Activated CD8-positive, alpha-beta memory T cell treated with anti-CD3 and anti-CD28 coated beads for 1 hour (primary cell): ENCODE measurements at places on chromosomes 12 and 14.

- no peak for DNase-seq
These were observed 2.2 kb downstream of the BLOC1S1 start for GRCh38 chr12:55718015-55718414.

DNA sequence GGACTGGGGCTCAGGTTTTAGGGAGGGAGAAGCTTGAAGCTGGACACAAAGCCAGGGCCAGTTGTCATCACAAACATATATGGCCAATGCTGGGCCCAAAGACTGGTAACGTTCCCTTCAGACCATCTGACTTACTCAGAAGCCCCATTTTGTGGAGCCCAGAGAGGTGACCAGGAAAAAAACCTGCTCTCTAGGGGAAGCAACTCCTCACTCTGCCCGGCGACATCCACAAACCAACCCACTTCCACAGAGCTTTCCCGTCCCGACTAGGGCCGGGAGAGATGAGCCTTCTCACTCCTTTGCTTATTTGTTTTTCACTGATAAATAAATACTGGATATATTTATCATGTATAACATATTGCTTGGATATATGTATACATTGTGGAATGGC, 180.9 kb upstream of the RTL1 start:
- no peak for DNase-seq

DNA sequence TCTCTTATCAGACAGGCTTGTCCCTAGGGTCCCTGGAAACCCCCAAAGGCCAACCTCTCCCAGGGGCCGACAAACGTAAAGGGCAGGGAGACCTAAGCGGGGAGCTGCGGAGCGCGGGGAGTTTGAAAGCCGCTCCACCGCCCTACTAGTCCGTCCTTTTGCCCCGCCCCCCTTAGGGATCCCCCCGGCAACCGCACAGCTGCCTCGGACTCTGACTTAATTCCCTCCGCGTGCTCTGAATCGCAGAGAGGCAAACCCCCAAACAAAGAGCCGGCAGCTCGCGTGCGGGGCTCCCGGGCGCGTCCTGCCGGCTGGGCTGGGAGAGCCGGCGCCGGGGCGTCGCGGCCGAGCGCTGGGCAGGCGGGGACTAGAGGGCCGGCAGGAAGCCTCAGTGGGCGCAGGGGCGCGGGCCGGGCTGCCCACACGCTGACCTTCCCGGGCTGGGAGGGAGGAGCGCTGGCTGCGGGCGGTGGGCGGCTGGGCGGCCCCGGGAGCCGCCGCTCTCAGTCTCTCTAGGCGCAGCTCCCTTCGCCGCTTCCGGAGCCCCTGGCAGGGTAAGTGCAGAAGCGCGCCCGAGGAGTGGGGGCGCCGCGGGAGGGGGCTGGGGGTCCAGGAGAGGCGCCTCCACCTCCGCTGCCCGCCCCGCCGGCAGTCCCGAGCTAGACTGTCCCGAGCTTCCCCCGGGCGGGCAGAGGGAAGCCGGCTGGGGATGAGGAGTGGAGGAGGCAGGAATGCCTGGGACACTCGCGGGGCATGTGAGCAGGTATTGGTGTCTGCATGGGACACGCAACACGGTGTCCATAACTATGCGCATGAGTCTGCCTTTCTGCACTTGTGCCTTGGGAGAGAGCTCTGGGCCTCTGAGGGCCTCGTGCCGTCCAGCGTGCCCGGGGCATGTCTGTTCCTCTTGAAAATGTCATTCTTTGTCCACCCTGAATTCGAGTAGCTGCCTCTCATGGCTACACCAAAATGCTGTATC, at the start of gene TSPAN11:
TSS of gene TSPAN11 (plus strand) at position 506 of the 979 bp plus-strand sequence. CDS start 27,244 bp downstream, outside the sequence.
- DNase-seq, result no peak

GRCh38 chr14:91309756-91310280, 65.3 kb upstream of the GPR68 start:
- DNase-seq, result no peak

DNA sequence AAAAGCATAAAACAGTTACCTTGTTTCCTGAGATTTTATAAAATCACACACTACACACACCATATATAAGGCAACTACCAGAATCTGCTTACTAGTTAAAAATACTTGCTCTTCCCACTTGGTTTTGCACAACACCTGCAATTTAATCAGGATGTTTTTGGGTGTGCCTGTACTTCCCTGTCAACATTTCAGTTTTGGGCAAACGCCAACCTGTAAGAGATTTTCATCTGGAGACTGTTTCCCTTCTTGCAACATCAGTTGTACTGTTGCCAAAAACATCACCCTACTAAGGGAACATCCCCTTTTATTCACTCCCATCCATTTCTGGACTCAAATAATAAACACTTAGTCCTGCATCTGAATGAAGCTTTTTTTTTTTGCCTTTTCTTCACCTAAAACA, 172.3 kb downstream of the DUSP6 start:
- DNase-seq, result no peak

GRCh38 chr14:59510001-59510400, 25.7 kb downstream of the JKAMP start:
- DNase-seq, result no peak

DNA sequence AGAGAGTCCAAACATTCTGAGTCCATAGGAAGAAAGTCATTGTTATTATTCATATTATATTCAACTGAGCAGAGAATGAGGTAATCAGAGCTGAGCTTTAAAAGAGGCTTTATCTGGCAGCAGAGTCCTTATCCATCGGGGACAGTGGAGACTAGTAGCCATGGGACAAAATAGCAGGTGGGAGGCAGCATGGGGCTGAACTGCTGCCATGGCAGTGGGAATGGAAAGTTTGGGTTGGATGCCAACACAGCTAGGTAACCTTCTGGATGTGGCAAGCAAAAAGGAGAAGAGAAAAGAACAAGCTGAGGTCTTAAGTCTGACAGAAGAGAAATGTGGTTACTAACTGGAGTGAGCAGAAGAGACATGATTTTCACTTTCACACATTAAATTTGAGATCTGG, 71.0 kb upstream of the CDKN3 start:
- no peak for DNase-seq

GRCh38 chr12:10170216-10170615, 1.7 kb downstream of the OLR1 start:
- no peak for DNase-seq

- DNase-seq, result no peak
These were observed 27.1 kb downstream of the POLE start for GRCh38 chr12:132660052-132660451.

- DNase-seq, result no peak
These were observed 10.0 kb downstream of the TMCC3 start for GRCh38 chr12:94640134-94640928.

GRCh38 chr12:13197526-13198143, 1.1 kb downstream of the EMP1 start:
- DNase-seq, result no peak
